Spinal cord (tissue), 10 donors: ENCODE measurements at places on chromosomes 4 and X. TPM values are rescaled to one million over a fixed set of nuclear protein-coding genes. Genes with fewer than 3 reads are reported as not detected.

DNA sequence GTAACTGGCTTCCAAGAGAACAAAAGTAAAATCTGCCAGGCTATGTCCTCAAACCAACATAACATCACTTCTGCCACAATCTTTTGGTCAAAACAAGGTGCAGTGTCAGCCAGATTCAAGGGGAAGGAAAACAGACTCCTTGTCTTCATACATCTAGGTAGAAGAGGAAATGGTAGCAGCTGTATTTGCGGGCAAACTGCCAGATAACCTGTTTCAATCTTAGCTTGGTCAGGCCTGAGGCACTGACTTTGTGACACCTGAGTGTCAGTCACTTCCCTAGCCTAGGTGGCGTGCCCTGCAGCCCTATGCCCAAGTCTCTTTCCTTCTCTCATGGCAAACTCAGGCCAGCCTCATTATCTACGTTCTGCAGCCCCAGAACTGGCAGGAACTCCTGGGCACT lies 146.2 kb upstream of the JADE1 start:
- DNase-seq = no peak
- H3K36me3 ChIP-seq = no peaks in the 10 kb centered on the region
- H3K27me3 ChIP-seq = no peaks in the 10 kb centered on the region
- no peaks in the 10 kb centered on the region for H3K4me1 ChIP-seq
- H3K27ac ChIP-seq = no peak overlapping the region

- H3K4me1 ChIP-seq = peaks cover 3% of the 10 kb centered on the region
- no peaks in the 10 kb centered on the region for H3K27me3 ChIP-seq
- no peak overlapping the region for H3K4me3 ChIP-seq
- H3K27ac ChIP-seq = no peak overlapping the region
- no peaks in the 10 kb centered on the region for H3K36me3 ChIP-seq
- no peak for DNase-seq
These were observed 185.9 kb downstream of the STK32B start for GRCh38 chr4:5237086-5237660.

PF4V1 gene
- 4.2 TPM for total RNA-seq

SLC16A2 gene
- 21.0 TPM for total RNA-seq

DNA sequence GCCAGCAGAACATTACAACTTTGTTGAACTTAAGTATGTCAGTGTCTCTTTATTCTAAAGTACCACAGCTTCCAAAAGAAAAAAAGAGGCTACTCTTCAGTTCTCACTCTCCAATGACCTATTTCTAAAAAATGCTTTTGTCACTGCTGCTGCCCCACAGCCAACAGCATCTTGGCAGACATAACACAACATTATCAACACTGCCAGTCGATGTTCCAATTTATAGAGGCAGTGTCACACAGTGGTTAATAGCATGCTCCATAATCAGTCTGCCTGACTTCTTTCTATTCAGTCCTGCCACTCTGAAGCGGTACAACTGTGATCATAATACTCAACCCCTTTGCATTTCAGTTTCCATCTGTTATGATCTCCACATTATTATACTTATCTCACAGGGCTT lies 69.2 kb downstream of the PLS3 start:
- no peaks in the 10 kb centered on the region for H3K4me1 ChIP-seq
- H3K4me3 ChIP-seq = no peak overlapping the region
- peak; percentile 31 for DNase-seq
- H3K27ac ChIP-seq = no peak overlapping the region
- H3K36me3 ChIP-seq = no peaks in the 10 kb centered on the region

- H3K4me1 ChIP-seq = no peaks in the 10 kb centered on the region
- no peaks in the 10 kb centered on the region for H3K27me3 ChIP-seq
- no peak for DNase-seq
- no peak overlapping the region for H3K4me3 ChIP-seq
- no peaks in the 10 kb centered on the region for H3K36me3 ChIP-seq
These were observed 7.2 kb upstream of the MRFAP1 start for GRCh38 chr4:6633091-6633906.

ANOS1 gene
- total RNA-seq = 115 TPM

DNA sequence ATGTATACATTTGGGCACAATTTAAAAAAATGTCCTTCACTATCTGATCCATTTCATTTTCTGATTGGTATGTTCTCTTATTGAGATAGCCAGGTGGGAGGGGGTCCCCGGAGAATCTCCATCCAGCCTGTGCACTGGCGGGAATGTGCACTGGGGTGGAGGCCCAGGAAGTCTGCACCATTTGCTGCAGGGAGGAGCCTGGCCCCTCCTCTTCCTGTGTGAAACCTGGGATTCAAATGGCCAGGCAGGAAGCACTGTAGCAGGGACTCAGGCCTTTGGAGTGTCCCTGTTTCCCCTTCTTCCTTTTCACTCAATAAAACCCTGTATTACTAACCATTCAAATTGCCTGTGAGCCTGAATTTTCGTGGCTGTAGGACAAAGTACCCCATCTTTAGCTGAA lies 44.3 kb downstream of the GPRIN3 start:
- no peak overlapping the region for H3K4me3 ChIP-seq
- no peak overlapping the region for H3K27ac ChIP-seq
- no peaks in the 10 kb centered on the region for H3K36me3 ChIP-seq
- DNase-seq = no peak
- no peaks in the 10 kb centered on the region for H3K4me1 ChIP-seq

DNA sequence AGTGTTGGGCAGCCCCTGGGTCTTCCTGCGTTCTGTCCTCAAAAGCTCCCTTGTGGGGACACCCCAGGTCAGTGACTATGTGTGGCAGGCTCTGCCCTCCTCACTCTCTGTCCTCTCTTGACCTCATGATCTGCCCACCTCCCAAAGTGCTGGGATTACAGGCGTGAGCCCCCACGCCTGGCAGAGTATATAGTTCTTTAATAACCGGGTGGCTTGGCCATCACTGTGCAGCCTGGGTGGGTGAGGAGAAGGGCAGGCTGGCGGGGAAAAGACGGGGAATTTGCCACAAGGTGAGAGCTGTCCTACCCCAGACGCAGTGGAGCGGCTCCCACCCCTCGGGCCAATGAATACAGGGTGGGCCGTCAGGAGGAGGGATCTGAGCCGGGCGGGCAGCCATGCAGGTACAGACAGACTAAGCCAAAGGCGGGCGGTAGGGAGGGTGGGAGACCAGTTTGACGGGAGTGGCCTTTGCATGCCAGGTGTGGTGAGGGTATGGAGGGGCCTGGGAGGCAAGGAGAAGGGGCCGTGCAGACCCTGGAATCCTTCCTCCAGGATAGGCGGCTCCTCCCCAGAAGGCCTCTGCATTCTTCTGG lies 2.5 kb downstream of the SH3BP2 start:
- DNase-seq = no peak
- peaks cover 18% of the 10 kb centered on the region for H3K36me3 ChIP-seq
- no peak overlapping the region for H3K4me3 ChIP-seq
- no peak overlapping the region for H3K27ac ChIP-seq

DNA sequence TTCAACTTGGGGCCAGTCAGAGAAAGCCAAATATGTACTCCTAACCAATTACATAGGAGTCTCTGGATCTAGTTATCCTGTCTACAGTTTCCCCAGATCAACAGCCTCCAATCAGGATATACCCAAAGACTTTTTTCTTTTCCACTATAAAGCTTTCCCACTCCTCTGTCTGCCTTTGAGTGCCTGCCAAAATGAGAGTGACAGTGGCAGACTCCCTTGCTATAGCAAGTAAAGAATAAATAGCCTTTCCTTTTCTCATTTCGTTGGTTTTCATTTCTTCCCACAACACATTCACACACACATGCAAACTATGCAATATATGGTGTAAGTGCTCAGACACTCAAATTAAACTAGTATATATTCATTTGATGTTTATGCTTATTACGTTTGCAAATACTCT lies 302.4 kb upstream of the TACR3 start:
- no peaks in the 10 kb centered on the region for H3K27me3 ChIP-seq
- H3K4me3 ChIP-seq = no peak overlapping the region
- no peaks in the 10 kb centered on the region for H3K36me3 ChIP-seq
- DNase-seq = no peak

UGT2B11 gene
- total RNA-seq = 0.33 TPM

TMEM165 gene
- total RNA-seq = 86.1 TPM

DNA sequence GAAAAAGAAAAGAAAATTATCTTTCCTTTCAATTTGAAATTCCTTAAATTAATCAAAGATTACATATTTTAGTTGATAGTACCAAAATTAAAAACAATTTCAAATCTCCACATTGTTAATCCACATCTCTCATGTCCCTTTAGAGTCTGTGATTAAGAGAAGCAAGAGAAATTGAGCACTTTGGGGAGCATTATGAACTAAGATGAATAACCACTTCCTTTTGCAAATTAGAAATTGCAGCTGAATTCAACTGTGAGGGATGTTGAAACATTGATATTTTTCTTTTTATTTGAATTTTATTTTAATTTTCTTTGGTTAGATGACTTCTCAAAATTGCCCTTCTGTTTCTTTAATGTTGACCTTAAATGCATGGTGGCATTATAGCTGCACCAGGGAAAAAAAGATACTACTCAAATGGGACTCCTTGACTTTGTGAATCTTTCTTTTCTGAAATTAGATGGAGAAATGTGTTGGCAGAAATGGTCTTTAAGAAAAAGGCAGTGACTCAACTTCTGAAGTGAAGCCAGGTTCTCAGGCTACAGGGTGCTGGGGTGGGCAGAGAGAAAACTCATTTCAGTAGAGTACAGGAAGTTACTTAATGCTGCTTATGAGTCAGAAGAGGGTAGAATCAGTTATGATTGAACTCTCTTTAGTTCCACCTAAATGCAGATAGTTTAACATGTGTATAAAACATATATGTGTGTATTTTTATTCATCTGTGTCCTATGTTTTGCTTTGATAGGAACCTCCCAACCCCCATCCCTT lies 92.0 kb upstream of the TNIP3 start:
- no peaks in the 10 kb centered on the region for H3K36me3 ChIP-seq
- DNase-seq = no peak
- no peaks in the 10 kb centered on the region for H3K27me3 ChIP-seq
- H3K4me3 ChIP-seq = no peak overlapping the region
- no peaks in the 10 kb centered on the region for H3K4me1 ChIP-seq

ATP8A1 gene
- total RNA-seq = 39.0 TPM

- no peaks in the 10 kb centered on the region for H3K4me1 ChIP-seq
- H3K36me3 ChIP-seq = no peaks in the 10 kb centered on the region
- DNase-seq = no peak
These were observed 633.4 kb downstream of the PDHA2 start for GRCh38 chr4:96473246-96473645.

POU4F2 gene
- 2.5 TPM for total RNA-seq

DNA sequence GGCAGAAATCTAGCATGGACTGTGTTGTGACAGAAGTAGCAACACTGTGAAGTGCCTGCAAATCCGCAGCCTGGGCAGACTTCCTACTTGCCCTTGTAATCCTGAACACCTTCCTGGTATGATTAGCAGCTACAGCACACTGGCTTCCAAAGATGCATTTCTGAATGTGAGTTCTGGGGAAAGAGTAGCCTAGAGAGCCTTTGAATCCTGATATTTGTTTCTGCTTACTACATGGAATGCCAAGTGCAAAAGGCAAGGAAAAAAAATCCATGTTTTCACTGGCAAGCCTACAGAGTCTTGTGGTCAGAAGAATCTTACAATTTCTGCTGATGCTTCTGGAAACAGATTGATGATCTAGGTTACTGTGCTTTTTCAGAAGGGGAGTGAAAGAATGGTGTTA lies 223.7 kb downstream of the COL25A1 start:
- peak overlapping the region; percentile 36 for H3K27ac ChIP-seq
- no peaks in the 10 kb centered on the region for H3K4me1 ChIP-seq
- DNase-seq = peak; percentile 52
- H3K36me3 ChIP-seq = no peaks in the 10 kb centered on the region

DNA sequence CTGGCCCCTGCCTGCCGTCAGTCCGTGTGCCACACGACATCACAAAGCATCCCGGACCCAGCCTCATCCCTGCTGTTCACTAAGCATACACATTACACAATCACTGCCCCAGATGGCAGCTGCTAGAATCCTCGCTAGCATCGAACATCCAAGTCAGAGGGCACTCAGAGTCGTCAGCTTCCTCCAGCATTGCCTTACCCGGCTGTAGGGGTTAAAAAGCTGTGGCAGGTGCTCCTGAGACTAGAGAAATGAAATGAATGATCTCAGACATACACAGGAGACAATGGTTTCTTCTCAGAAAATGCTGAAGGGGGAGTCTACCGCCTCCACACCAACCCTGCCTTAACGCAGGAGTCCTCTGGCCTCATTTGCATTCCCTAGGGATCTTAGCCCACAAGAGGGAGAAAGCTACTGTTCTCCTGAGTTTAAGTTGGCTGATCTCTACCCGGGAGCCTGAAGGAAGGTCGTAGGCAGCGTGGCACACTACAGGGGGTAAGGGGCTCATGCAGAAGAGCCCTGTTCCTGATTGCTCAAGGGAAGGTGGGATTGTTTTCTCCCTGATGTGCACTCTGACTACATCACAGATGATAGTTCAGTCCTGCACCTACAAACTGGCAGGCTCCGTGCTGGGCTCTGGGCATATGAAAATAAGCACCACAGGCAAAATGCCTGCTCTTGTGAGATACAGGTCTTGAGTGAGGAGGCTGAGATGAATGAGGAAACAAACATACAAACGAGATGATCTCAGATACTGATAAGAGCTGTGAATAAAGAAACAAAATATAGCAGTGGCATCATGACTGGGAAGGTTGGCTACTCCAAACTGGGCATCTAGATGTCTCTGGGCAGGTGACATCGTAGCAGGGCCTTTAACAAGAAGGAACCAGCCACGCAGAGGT lies 2.6 kb upstream of the KIAA0232 start:
- no peaks in the 10 kb centered on the region for H3K27me3 ChIP-seq
- H3K36me3 ChIP-seq = no peaks in the 10 kb centered on the region
- peak overlapping the region; percentile 4 for H3K27ac ChIP-seq

DNA sequence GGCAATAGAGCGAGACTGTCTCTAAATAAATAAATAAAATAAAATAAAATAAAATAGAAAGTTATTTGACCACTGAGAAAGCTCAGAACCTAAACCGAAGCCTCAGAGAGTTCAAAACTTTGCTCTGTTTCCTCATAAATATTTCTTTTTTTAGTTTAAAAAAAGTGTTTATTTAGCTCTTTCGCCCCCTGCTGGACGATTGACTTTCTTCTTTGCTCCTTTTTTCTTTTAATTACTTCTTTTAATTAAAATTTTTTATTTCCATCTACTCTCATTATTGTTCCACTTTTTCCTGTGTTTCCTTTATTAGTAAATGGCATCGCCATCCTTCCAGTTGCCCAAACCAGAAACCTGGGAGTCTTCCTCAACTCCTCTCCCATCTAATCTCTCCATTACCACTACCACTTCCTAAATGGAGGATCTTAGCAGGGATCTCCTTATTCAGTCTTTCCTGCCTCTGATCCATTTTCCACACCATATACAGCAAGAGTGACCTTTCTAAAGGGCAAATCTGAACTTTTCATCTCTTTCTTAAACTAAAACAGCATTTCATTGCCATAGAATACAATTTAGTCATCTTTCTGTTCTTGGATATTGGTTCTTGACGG lies 728 bp upstream of the IL13RA2 start:
- no peak for DNase-seq
- H3K4me1 ChIP-seq = no peaks in the 10 kb centered on the region
- H3K27me3 ChIP-seq = peaks cover 5% of the 10 kb centered on the region
- H3K36me3 ChIP-seq = no peaks in the 10 kb centered on the region
- no peak overlapping the region for H3K4me3 ChIP-seq

FATE1 gene
- total RNA-seq = 0.39 TPM

DNA sequence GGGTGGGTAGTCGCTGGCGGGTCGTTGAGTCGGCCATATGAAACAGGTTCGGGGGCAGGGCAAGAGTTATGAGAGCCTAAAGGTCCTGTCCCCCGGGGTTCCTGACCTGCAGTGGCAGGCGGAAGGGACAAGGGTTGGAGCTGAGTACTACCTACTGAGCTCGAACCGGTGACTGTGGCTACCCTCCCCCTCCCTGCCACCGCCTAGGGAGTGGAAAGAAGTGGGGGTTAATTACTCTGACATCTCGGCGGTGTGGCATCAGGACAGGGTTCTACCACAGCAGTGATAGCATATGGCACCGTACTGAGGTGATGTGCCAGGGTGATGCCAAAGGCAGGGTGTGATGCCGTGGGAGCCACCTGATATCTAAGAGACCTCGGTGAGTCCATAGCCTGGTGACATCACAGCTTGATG lies 307 bp downstream of the ATG4A start:
- H3K4me3 ChIP-seq = peak overlapping the region; percentile 66
- H3K27me3 ChIP-seq = peaks cover 2% of the 10 kb centered on the region

HAND2 gene
- total RNA-seq = 0.20 TPM

HADH gene
- 19.6 TPM for total RNA-seq
